ENCODE measurements at places on chromosomes 12 and 14.
A peak's percentile ranks its signal among the peaks of the same experiment; 100 is the strongest.

GRCh38 chr14:92677087-92677668, 71.2 kb downstream of the LGMN start:
- DNase-seq: peak; percentile 32

DNA sequence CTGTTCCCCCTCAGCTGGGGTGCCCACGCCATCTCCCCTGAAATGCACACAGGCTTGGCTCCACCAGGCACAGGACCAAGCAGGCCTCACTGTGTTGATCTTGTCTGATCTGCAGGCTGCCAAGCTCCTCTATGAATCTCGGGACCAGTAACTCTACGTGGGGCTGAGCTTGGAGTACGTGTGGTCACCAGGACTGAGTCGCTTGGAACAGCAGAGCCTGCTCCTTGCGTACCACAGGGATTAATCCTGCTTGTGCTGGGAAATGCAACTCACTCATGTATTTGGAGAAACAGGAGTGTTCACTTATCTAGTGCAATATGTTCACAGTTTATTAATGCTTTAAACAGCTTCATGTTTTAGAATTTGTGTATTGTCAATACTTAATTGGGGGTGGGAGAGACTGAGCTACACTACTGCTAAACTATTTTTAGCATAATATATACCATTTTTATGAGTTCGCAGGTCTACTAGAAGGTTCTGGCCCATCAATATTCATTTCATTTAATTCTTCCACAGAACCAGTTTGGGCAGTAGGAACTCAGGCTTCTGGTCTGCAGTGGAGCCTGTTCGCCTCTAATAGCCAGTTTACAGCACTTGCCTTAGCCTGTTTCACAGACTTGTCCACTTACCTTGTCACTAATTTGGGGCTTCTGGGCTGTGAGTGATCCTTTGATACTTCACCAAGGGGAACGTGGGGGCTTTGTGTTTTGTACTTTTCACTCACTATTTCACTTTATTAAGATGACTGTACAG, 17.4 kb downstream of the ZFYVE21 start:
- DNase-seq: no peak

DNA sequence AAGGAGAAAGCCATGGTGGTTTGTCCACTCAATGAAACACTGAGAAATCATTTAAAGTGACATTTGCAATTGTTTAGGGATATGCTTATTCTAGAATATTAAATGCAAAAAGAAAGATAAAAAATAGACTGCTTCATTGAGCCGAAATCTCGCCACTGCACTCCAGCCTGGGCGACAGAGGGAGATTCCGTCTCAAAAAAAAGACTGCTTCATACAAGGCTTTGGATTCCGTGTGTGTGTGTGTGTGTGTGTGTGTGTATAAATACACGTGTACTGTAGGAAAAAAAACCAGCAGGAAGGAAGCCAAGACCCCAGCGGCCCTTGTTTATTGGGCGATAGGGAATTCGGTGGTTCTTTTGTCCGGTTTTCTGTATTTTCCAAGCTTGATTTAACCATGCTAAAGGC, 3.2 kb upstream of the ZNF839 start:
- no peak for DNase-seq

DNA sequence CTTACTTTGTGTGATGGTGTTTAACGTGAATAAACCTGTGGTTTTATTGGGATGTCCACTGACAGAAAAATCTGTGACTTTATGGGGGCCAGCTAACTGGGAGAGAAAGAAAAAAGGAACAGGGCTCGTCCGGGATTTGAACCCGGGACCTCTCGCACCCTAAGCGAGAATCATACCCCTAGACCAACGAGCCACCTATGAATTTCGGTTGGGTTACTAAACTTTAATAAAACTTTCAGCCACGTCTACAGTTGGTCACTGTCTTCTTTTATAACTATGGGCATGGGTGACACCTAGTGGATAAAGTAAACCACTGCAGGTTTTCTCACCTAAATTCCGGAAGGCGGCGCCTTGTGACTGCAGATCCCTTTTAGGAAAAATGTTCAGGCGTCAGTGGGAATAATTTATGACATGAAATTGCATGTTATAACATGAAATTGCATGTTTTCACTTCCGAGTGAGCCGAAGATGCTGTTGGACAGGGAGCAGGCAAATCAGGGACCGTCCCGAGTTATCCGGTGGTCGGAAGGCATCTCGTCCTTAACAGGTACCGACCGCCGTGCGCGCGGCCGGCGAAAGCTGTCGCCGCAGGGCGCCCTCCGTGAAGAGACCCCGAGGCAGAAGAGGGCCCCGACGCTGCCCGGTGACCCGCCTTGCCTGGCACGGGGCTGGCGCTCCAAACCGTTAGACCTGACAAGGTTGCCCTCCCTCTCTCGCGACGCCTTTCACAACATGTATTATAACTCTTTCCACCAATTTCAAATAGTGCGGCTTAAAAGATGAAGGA, 18.2 kb upstream of the RNASE12 start:
- peak; percentile 27 for DNase-seq

- no peak for DNase-seq
Measured at GRCh38 chr12:107225635-107226034, 132.3 kb upstream of the CRY1 start.

DNA sequence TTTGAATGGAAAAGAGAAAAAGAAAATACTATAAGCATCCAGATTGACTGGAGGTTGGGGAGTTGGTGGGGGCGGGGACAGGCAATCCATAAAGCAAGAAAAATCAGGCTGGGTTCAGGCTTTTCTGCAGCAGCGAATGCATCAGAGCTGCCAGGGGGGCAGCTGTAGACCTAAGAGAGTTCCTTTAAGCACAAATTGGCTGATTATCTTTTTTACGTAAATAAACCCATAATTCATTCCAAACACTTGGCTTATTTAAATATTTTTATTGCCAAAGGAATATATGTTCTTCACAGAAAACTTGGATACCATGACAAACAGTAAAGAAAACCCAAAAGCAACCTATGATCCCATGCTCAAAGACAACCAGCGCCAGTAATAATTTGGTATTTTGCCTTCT, 10.2 kb downstream of the BDKRB2 start:
- DNase-seq: no peak

- no peak for DNase-seq
Measured at GRCh38 chr14:87896393-87897380, 96.3 kb downstream of the GALC start.

DNA sequence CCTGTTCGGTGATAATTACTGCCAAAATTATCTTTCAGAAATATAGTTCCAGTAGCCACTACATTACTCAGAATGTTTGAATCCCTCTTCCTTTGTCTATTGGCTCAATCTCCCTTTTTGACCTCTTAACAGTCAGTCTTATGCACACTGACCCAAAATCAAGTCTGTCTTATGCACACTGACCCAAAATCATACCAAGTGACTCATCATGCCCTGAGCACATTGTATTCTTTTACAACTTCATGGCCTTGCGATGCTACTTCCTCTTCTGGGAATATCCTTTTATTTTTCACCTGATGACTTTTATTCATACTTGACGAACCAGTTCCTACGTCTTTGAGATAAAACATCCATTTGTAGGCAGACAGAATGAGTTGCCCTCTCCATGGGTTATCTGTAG, 182.3 kb downstream of the NPAS3 start:
- no peak for DNase-seq

GRCh38 chr14:52369305-52369801, 55.2 kb downstream of the PTGER2 start:
- no peak for DNase-seq

DNA sequence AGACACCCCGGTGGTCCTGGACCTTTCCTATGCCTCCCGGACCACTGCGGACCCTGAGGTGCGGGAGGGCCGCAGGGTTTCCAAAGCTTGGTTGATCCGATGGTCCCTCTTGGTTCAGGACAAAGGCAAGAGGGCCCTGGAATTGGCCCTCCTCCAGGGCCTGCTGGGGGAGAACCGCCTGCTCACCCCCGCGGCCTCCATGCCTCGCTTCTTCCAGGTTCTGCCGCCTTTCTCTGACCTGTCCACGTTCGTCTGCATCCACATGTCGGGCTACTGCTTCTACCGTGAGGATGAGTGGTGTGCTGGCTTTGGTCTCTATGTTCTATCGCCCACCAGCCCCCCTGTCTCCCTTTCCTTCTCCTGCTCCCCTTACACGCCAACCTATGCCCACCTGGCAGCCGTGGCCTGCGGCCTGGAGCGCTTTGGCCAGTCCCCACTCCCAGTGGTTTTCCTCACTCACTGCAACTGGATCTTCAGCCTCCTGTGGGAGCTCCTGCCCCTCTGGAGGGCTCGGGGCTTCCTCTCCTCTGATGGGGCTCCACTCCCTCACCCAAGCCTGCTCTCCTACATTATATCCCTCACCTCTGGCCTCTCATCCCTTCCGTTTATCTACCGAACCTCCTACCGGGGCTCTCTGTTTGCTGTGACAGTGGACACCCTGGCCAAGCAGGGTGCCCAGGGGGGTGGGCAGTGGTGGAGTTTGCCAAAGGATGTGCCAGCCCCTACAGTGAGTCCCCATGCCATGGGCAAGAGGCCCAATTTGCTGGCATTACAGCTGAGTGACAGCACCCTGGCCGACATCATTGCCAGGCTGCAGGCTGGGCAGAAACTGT, 13.8 kb downstream of the CBLN3 start:
- no peak for DNase-seq

- DNase-seq: no peak
Measured at GRCh38 chr12:116366456-116366776, 88.9 kb upstream of the MED13L start.

GRCh38 chr12:104866291-104866690, 91.8 kb downstream of the SLC41A2 start:
- no peak for DNase-seq

GRCh38 chr12:12724421-12725085, 7.4 kb downstream of the CDKN1B start:
- DNase-seq: no peak

- DNase-seq: peak; percentile 26
Measured at GRCh38 chr12:57549909-57550640, at the start of gene KIF5A. Gene KIF5A, plus strand, starts transcription at chr12:57550044. Its CDS starts 228 bp downstream, at chr12:57550272.

DNA sequence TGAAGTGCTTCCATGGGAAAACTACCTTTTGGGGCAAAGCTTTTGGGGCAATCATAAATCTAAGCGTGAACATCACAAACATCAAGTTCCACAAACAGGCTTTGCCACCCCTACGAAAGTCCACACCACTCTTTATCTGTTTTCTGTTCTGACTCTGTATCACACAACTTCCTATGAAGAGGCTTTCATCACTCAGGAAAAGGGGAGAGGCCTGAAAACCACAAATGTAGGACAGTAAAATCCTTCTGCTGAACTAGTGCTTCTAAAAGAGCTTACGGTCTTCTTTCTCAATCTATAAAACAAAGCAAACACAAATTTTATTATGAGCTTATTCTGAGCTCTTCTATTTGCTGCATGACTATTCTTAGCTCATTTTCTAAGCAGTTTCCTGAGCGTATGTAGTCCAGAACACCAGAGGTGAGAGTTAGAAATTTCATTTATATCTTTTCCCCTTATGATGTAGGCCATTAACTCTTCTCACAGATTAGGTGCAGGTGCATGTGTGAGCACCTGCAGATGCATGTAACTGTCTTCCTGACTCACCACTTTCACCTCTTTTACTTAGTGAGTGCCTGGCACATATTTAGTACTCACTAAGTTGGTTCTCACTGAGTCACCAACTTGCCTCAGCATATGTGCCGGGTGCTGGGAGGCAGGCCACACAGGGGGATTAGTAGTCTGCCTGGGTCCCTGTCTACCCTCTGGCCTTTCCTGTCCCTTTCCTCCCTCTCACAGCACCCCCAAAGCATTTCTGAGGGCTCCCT, 32.9 kb upstream of the SYCP3 start:
- DNase-seq: no peak

All from activated naive CD8-positive, alpha-beta T cell treated with anti-CD3 and anti-CD28 coated beads, Interleukin-2, amount 50 U/mL, for 16 hours (primary cell).